Skin of body (tissue), 3 donors: ENCODE measurements at places on chromosomes 13 and 19. TPM values are rescaled to one million over a fixed set of nuclear protein-coding genes. Genes with fewer than 3 reads are reported as not detected.

- DNase-seq: no peak
Observed at GRCh38 chr13:80040196-80040980, 300.5 kb downstream of the SPRY2 start.

- no peak for DNase-seq
Observed at GRCh38 chr13:32659736-32660135, 73.5 kb downstream of the PDS5B start.

- DNase-seq: peak; percentile 69
Observed at GRCh38 chr13:20843166-20843565, 59.4 kb downstream of the XPO4 start.

GRCh38 chr19:48965806-48966540, 864 bp downstream of the FTL start:
- peak; percentile 67 for DNase-seq

Gene TMEM150B
- total RNA-seq: 1.1 TPM

Gene SIGLEC9
- 3.1 TPM for total RNA-seq
